ENCODE measurements at places on chromosomes 13 and 19.

- no peak for DNase-seq
Observed at GRCh38 chr13:35699825-35700510, 223.5 kb upstream of the MAB21L1 start.

DNA sequence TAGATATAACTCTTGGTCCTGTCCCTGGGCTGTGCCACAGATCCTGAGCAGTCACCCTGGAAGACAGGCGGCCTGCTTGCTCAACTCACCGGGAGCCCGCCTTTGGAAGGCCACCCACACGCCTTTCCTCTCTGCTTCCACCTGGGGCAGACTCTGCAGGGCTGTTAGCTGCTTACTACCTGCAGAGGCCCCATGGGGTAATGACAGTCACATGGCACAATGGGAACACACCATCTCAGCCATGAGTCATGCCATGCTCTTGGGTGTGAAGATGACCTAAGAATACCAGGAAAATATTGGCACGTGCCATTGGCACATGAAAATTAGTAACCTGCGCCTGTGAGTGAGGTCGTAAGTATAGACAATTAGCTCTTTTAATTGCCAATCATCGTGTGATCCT lies 108.6 kb downstream of the COL4A2 start:
- DNase-seq = no peak

- no peak for DNase-seq
Observed at GRCh38 chr19:35436477-35437405, 11.3 kb upstream of the FFAR2 start.

GRCh38 chr13:108680011-108680410 lies 50.6 kb downstream of the MYO16 start:
- DNase-seq = no peak
